ENCODE measurements at places on chromosomes 12 and 14. TPM values are rescaled to one million over a fixed set of nuclear protein-coding genes. Genes with fewer than 3 reads are reported as not detected.
A peak's percentile ranks its signal among the peaks of the same experiment; 100 is the strongest.

IL22 gene
- total RNA-seq = not detected

CPNE6 gene
- not detected for total RNA-seq

CYP46A1 gene
- 0.38 TPM for total RNA-seq

DNA sequence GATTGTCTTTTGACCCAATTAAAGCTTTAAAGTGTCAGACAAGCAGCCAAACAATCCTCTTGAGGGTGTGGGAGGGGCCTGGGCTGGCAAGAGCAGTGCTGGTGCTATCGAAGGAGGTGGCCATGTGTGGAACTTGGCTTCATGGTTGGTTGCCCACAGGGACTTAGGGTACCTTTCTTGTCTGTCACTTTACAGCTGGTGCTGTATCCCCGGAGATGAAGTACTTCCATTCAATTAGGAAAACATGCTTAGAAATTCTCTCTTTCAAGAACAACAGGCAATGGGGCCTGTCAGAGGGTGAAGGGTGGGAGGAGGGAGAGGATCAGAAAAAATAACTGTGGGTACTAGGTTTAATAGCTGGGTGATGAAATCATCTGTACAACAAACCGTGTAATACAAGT lies 86.5 kb downstream of the DAAM1 start:
- DNase-seq = no peak

GRCh38 chr12:109625749-109626377 lies 52.3 kb downstream of the MVK start:
- DNase-seq = no peak

DNA sequence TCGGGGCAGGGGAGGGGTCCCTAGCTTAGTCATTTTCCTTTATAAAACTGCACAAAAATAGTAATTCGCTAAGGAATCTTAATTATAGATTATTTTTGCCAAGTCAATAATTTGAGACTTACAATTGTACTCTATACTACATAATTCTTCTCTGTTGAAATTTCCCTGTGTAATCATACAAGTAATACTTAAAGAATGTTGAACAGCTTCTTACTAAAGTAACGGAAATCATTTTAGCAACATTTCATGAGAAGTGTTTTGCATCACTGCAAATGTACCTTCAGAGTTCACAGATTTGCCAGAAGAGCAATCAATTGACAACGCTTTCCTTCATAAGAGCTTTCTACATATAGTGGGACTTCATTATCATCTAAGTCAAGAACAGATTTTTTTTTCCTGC lies 7.9 kb upstream of the GNG2 start:
- peak; percentile 23 for DNase-seq

DNA sequence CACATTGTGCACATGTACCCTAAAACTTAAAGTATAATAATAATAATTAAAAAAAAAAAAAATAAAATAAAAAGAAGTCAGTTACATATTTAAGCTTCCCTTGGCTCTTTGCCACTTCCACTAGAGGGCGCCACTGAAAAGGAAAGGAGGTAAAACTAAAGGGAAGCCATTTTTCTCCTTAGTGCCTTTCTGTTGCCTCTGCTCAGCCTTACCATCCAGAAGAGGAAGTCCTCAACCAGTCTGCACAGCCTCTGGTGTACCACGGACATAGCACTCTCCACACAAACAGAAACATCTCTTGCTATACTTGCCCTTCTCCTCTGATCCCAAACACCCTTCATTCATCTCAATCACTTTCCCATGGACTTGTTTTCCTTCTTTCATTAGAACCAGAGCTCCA lies 169.0 kb upstream of the EEA1 start:
- DNase-seq = peak; percentile 71

DNA sequence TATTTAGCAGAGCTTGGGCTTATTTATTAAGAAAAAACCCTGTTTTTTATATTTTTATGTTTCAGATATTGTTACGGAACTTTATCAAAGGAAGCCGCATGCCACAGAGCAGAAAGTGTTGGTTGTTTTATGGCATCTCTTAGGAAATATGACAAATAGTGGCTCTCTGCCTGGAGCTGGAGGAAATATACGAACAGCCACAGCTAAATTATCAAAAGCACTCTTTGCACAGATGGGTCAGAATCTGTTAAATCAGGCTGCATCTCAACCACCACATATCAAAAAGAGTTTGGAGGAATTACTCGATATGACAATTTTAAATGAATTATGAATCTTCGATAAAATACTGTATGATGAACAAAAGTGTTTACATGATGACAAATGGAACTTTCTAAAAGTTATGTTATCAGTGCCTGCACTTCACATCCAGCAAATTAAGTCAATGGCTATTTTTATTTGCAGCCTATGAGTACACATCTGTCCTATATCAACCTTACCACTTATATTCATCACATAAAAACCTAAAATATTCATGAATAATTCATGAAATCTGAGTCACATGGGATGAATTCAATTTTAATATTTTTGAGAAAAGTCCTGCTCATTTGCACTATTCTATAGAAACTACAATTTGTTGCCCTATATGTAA lies 10.6 kb upstream of the PRPF39 start:
- DNase-seq = no peak

- no peak for DNase-seq
Measured at GRCh38 chr12:40225984-40226602, 1.3 kb downstream of the LRRK2 start.

GRCh38 chr12:89448951-89449371 lies 75.6 kb downstream of the GALNT4 start:
- DNase-seq = no peak
